ENCODE measurements at places on chromosomes 2 and 18.

DNA sequence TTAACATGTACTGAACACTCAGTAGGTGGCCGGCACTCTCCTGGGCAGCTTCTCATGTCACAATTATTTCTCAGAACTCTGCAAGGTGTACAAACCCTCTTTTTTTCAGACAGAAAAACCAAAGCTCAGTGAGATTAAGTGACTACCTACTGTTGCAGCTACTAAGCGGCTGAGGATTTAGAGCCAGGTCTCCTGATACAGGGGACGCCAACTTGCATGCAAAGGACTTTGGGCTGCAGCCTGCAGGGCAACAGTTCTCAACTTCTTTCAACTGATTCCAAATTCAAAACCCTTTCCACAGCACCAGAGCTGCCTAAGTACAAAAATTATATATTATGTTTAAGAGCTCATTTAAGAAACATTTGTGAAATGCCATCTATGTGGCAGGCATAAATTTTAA lies 177.6 kb downstream of the SUCLG1 start:
- H3K4me1 ChIP-seq = no peaks in the 10 kb centered on the region
- no peak for DNase-seq
- no peaks in the 10 kb centered on the region for H3K27me3 ChIP-seq
- H3K27ac ChIP-seq = no peak overlapping the region

GRCh38 chr18:48534364-48534763 lies 4.5 kb upstream of the CTIF start:
- H3K4me3 ChIP-seq = no peak overlapping the region
- H3K36me3 ChIP-seq = no peaks in the 10 kb centered on the region
- no peak overlapping the region for H3K27ac ChIP-seq
- DNase-seq = no peak

DNA sequence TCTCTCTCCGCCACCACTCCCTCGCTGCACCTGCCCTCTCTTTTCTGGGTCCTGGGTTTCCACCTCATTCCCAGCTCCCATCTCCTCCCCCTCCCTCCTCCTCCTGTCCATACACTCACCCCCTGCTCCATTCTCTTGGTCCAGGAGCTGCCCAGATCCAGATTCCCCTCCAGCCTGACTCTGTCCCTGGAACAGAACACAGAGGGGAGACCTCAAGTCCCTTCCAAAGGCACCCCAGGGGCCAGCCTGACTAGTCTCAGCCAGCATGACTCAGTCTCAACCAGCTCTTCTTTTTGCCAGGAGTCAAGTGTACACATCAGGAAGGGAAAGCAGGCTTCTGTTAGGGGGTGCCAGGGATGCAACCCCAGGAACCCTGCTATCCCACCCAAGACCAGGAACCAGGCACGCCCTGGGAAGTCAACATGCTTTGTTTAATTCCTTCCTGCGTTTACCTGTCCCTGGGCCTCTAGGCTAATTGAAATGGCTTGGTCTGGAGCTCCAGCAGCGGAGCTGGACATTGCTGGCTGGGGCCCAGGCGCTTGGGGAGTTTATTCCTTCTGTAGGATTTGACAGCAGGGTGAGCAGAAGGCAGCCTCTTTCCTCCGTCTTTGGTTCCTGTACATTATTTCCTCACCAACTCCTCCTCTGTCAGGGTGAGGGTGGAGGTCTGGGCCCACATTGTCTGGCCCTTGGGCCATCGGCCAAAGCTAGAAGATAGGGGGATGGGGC lies 28.4 kb upstream of the SELENOI start:
- no peaks in the 10 kb centered on the region for H3K27me3 ChIP-seq
- no peaks in the 10 kb centered on the region for H3K36me3 ChIP-seq
- H3K4me1 ChIP-seq = no peaks in the 10 kb centered on the region
- no peak for DNase-seq
- no peak overlapping the region for H3K4me3 ChIP-seq

DNA sequence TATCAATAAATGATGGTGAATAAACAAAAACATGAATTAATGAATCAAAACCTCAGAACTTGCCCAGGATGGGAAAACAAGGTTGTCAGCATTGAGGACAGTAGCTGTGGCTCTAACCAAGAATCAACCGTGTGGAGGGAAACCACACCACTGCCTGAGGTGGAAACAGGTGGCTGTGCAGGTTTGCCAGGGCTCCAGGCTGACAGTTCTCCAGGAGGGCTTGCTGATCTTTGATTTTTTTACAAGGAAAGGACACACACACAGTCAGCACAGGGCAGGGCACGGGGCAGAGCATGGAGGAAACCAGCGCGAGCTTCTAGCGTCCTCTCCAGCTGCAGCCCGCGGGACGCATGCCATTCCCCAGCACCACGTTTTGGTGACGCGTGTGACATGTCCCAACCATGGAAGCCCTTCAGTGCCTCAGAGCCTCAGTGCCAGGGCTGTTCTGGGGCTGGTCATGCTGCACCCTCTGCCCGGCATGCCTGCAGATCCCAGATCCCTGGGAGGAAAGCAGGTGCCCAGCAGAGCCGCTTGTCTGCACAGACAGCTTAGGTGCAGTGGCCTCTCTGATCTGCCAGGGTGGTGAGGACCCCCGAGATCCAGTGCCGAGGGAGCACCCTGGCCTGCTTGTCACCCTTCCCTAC lies 15.8 kb upstream of the AGXT start:
- DNase-seq = no peak
- no peaks in the 10 kb centered on the region for H3K27me3 ChIP-seq
- no peaks in the 10 kb centered on the region for H3K36me3 ChIP-seq
- no peak overlapping the region for H3K27ac ChIP-seq

DNA sequence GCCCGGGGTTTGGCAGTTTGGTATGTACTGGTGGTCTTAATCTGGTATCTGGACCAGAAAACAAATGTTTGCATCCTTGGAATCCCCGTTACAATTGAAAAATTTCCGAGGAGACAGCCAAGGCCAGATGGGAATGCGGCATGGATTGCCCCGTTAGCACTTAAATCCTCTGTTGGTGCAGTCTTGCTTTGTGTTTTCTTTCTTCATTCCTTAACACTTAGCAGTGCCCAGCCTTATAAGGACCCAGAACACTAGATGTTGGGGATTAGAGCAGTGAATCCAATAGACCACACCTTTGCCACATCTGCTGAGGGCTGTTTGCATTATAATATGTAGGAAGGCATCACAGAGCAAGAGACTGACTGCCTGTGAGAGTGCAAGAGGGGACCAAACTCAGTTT lies 12.8 kb upstream of the ZNF532 start:
- H3K27me3 ChIP-seq = peaks cover 9% of the 10 kb centered on the region
- no peaks in the 10 kb centered on the region for H3K4me1 ChIP-seq
- no peak for DNase-seq
- H3K36me3 ChIP-seq = no peaks in the 10 kb centered on the region

DNA sequence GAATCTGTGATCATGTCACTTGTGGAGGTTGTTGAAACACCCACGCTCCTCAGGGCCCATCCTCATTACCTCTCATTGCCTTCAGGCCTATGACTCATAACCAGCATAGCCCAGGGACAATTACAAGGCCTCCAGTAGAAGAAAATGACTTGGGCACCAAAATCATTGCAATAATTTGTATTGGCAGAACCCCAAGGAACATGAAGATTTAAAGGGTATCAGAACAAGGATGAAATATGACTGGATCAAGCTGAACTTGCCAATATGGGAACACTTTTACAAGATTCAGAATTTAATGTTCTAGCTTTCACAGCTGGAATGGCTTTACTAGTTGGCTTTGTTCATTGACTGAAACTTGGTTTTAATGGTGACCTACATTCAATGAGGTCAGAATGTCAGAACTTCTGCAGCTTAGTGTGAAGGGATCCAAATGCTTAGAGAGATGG lies 156.4 kb downstream of the COPS8 start:
- H3K4me1 ChIP-seq = no peaks in the 10 kb centered on the region
- H3K36me3 ChIP-seq = no peaks in the 10 kb centered on the region
- no peak overlapping the region for H3K4me3 ChIP-seq
- no peak for DNase-seq
- H3K27me3 ChIP-seq = no peaks in the 10 kb centered on the region

GRCh38 chr2:142033393-142033792 lies 97.4 kb downstream of the LRP1B start:
- H3K4me1 ChIP-seq = no peaks in the 10 kb centered on the region
- no peaks in the 10 kb centered on the region for H3K36me3 ChIP-seq
- H3K27me3 ChIP-seq = no peaks in the 10 kb centered on the region
- H3K4me3 ChIP-seq = no peak overlapping the region
- H3K27ac ChIP-seq = no peak overlapping the region

DNA sequence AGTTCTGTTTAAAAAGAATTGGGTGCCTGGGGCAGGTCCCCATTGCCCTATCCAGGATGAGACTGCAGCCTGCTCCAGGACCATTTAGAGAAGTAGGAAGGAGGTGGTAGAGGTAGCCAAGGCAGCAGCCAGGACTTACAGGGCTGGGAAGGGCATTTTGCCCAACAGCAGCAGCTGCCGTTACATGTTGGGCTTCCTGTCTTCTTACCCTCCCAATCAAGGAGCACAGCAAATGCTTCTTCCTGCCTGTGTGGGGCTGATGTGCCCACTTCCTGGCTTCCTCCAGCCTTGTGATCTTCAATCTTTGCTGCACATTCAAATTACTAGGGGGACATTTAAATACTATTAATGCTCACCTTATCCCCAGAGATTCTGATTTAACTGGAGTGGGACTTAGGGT lies 112.0 kb downstream of the QPCT start:
- peaks cover 61% of the 10 kb centered on the region for H3K4me1 ChIP-seq
- peak; percentile 14 for DNase-seq
- no peaks in the 10 kb centered on the region for H3K36me3 ChIP-seq
- peak overlapping the region; percentile 49 for H3K4me3 ChIP-seq
- H3K27me3 ChIP-seq = no peaks in the 10 kb centered on the region

- H3K27me3 ChIP-seq = peaks cover 14% of the 10 kb centered on the region
- no peak for DNase-seq
- peaks cover 2% of the 10 kb centered on the region for H3K4me1 ChIP-seq
- H3K4me3 ChIP-seq = no peak overlapping the region
- H3K36me3 ChIP-seq = no peaks in the 10 kb centered on the region
- no peak overlapping the region for H3K27ac ChIP-seq
Observed at GRCh38 chr2:216366777-216367471, 5.4 kb downstream of the MARCHF4 start.

DNA sequence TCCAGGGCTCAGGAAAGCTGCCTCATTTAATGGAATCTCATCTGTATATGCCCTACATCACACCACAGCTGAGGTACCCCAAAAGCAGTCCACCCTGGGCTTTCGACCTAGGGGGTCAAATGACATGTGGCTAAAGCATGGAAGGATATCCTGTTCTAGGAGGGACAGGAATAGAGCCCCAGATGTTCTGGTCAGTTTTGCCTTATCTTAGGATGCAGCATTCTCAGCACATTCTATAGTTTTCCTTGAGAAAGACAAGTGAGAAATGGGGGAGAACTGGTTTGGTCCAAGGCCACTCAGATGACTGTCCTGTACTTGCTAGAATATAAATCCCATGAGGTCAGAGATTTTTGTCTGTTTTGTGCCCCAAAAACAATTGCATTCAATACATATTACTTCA lies 688.0 kb upstream of the ZEB2 start:
- H3K4me3 ChIP-seq = no peak overlapping the region
- H3K27me3 ChIP-seq = no peaks in the 10 kb centered on the region
- no peaks in the 10 kb centered on the region for H3K4me1 ChIP-seq
- no peak for DNase-seq

All from CD8-positive, alpha-beta memory T cell (primary cell).